ENCODE measurements at places on chromosomes 4 and X.

DNA sequence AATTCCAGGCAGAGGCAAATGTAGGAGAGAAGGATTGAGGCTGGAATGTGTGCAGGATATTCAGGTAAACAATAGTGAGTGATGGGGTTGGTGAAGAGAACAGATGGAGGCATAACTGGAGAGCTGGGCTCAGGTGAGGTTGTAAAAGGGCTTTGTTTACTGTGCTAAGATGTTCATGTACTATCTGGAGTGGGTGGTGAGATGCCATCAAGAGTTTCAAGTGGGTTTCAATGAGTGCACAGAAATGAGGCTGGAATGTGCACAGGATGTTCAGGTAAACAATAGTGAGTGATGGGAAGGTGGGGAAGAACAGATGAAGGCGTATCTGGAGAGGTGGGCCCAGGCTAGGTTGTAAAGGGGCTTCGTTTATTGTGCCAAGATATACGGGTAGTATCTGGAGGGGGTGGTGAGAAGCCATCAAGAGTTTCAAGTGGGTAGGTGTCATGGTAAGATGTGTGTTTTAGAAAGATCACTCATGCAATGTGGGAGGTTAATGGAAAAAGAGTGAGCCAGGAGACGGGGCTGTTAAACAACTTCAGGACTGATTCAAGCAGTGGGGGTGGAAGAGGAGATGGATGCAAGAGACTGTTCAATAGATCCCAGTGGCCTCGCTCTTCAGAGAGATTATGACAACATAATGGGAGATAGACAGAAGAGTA is 25.4 kb upstream of the NMU start:
- no peak for DNase-seq

- no peak for DNase-seq
Measured at GRCh38 chr4:157992948-157993839, 179.6 kb downstream of the GASK1B start.

- no peak for DNase-seq
Measured at GRCh38 chr4:47372561-47372960, 90.9 kb downstream of the COMMD8 start.

DNA sequence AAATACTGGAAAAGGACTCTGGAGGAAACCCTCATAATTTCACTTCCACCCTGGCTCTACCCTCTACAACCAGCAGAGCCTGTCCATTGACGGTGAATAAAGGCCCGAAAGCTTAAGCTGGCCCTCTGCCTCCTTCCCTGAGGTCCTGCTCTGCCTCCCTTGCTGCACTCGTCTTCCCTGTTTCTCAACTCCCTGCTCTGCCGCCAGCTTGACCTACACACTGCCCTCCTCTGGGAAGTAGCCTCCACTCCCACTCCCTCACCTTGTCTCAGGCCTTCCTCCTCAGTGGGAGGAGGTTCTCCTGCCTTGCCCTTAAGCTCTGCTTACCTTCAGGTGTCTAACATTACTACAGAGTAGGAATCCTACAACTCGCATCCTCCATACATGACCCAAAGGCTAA is 608.6 kb upstream of the NR3C2 start:
- DNase-seq, result no peak

- no peak for DNase-seq
Measured at GRCh38 chr4:183335369-183335940, 13.2 kb upstream of the CLDN24 start.

DNA sequence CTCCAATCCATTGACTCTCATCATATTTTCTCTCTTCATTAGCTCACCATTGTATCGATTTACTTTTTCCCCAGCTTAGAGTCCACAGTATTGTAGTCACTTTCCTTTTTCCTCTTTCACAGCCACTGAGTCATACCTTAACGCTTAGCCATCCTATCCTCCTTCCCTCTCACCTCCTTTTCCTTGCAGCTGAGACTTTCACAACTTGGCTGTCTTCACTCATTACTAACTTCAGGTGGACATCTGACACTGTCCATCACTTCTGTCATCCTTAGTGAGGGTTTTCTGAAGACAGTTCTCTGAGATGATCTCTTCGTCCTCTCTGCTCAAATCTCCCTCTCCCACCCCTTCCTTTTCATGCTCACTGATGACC is 70.5 kb upstream of the ESX1 start:
- DNase-seq, result no peak

GRCh38 chrX:103153661-103154060 is 60.7 kb upstream of the NXF3 start:
- no peak for DNase-seq

- no peak for DNase-seq
Measured at GRCh38 chrX:136731798-136732197, 48.9 kb downstream of the ARHGEF6 start.

- DNase-seq, result no peak
Measured at GRCh38 chr4:83025563-83025962, 9.4 kb upstream of the COPS4 start.

- no peak for DNase-seq
Measured at GRCh38 chr4:145823743-145824142, 114.9 kb downstream of the ZNF827 start.

- DNase-seq, result no peak
Measured at GRCh38 chr4:185956544-185956940, 112.4 kb upstream of the TLR3 start.

DNA sequence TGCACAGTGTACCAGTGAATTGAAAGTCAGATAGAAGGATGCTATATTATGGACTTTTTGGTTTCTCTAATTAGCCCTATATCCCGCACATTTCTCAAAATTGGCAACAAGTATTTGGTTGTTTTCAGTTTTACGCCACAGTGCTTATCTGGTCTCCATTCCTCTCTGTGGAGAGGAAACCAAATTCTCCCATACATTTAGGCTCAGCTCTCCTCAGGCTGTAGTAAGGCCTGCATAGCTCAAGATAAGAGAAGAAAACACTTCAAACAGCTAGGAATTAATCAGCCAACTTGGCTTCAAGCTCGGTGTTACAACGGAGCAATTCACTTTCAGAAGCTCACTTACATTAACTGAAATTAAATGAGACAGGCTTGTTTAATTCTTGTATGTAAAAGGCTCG is 263.2 kb downstream of the PDHA2 start:
- DNase-seq, result no peak

DNA sequence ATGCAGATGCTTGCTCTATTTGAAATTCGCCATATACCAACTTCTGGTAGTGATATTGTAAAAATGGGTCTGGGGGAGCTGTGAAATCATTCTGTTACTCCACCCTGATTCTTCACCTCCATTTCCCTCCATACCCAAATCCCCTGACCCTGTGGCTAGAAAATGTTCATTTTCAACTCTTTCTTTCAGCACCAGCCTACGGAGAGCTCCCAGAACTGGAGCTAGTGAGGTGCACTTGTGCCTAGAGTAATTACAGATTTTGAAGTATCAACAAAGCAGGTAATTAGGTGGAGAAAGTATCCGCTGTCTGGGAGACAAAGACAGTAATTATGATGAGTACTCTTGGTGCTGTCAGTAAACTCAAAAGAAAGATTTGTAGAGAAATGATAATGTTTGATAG is 8.1 kb downstream of the ARHGAP36 start:
- no peak for DNase-seq

DNA sequence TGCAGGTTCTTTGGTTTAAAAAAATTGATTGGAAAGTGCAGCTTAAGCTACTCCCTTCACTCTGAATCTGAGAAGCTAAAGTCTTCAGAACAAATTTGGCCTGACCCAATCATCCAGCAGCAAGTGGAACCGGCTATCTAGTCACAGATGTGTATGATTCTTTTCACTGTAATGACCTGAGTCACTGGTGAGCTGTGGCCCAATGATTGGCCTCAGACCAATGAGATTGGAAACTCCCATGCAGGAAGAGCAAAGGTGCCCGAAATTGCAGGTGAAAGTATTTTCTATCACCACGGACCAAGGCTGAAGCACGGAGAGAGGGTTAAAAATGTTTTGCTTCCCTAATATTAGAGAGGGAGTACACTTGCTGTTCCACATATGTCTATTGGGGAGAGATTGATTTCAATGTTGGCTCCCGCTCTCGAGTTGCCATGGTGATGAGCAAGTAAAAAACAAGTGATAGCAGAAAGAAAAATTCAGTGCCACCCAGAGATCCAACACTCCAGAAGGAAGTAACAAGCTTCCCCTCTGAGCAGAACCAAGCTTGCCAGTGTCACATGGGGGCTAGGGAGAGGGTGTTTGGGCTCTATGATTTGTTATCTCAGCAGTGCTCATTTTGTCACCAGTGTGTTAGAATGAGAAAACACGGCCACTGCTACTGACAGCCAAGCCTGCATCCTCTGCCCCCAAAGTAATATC is 11.2 kb downstream of the RIPPLY1 start:
- DNase-seq, result no peak

DNA sequence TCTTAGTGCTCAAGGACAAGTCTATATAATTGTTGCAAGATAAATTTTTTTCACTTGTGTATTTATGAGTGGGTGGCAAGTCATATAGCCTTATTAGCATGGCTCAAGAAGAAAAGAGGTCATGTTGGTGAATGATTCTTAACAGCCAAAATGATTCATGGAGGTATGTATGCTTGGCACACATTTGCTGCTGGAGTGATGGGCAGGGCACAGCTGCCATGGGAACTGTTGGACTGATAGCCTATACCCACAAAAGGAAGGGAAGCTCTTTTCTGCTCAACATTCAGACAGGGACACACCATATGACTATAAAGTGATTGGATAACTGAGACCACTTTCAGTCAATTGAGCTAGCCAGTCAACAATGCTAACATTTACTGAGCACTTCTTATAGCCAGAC is 46.8 kb upstream of the PITX2 start:
- no peak for DNase-seq

- DNase-seq, result no peak
Measured at GRCh38 chrX:130770615-130771014, 132.4 kb downstream of the ENOX2 start.

GRCh38 chrX:107272431-107272921 is 66.1 kb downstream of the DNAAF6 start:
- no peak for DNase-seq

- no peak for DNase-seq
Measured at GRCh38 chr4:1600211-1600780, 83.8 kb downstream of the FAM53A start.

- no peak for DNase-seq
Measured at GRCh38 chr4:89586318-89586717, 250.6 kb downstream of the SNCA start.

- DNase-seq, result no peak
Measured at GRCh38 chr4:84669201-84669600, 86.3 kb downstream of the CDS1 start.

GRCh38 chr4:148346657-148347056 is 95.6 kb downstream of the NR3C2 start:
- no peak for DNase-seq

GRCh38 chr4:180219080-180219479 is 2024.1 kb upstream of the TENM3 start:
- no peak for DNase-seq

GRCh38 chr4:80424225-80424581 is 88.7 kb downstream of the CFAP299 start:
- DNase-seq, result no peak

GRCh38 chr4:118775405-118775804 is 60.5 kb downstream of the SEC24D start:
- no peak for DNase-seq

GRCh38 chrX:54357414-54358377 is at the start of gene WNK3:
WNK3 (minus strand) TSS chrX:54358046.
- DNase-seq, result no peak

GRCh38 chrX:153406903-153407302 is 4.4 kb upstream of the ZFP92 start:
- no peak for DNase-seq

GRCh38 chrX:13000301-13000811 is 25.4 kb downstream of the TMSB4X start:
- peak; percentile 90 for DNase-seq

GRCh38 chr4:6926081-6926480 is 16.5 kb downstream of the TBC1D14 start:
- DNase-seq, result no peak

DNA sequence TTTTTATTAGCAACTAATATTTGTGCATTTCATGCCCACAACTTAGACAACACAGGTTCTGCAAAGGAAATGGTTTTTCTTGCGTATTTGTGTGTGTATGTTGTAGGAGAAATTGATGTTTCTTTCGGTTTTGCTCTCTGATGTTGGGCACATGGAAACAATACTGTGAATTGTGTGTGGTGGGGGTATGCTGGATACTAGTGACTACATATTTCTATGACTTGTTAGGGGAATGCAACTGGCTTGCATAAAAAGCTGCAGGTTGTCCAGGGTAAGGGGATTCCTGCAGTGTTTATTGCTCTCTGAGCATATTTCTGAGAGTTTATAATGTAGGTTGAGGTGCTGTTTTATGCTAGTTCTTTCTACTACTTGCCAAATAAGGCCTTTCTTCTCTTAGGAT is 11.6 kb downstream of the DLG3 start:
- DNase-seq, result no peak

DNA sequence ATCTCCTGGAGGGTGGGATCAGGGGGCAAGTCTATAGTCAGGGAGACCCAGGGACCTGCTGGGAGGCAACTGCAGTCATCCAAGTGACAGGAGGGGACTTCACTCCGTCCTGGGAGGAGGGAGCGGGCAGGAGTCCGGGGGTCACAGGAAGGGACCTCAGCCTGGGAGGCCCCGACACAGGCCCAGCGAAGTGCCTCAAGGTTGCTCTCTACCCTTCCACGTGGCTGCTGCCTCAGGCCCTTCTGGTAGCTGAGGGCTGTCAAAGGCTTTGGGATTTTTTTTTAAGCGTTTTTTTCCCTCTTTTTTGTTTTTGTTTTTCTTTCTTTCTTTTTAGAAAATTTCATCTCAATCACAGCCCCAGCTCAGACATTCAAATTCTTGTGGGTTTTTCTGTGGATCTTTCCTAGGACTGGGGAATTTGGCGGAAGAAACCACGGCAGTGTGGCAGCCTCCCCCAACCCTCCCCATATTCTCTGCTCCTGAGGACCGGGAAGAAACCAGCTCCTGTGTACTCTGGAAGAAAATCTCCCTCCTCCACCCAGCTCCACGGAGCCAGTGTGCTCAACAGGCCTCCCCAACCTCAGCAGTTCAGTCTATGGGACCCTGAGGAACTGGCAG is 1.4 kb upstream of the HAUS7 start:
- no peak for DNase-seq

DNA sequence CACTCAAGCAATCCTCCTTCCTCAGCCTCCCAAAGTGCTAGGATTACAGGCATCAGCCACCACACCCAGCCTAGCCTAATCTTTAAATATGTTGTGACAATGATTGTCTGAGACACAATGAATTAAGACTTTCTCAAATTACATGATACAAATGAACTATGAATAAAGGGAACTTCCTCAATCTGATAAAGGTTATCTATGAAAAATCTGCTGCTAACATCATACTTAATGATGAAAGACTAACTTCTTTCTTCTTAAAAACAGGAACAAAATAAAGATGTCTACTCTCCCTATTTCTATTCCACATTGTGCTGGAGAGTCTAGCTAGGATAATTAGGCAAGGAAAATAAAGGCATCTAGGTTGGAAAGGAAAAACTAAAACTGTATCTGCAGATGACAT is 60.0 kb downstream of the PDHA1 start:
- DNase-seq, result no peak

DNA sequence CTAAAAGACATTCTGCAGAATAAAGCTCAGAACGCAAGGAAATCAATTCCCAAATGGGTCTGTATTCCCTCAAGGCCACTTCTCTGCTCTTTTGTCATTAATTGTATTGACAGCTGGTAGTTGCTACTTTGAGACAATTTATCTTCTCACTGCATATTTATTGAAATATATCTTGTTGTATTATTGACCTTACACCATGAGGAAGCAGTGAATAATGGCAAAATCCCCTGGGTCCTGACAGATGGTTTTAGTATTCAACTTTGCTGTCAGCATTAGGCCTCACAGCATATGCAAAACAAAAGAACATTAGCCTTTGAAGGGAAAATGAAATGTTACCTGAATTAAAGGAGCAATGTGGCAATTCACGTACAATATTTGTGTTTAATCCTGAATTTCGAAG is 406.1 kb upstream of the TRAM1L1 start:
- no peak for DNase-seq

- DNase-seq, result no peak
Measured at GRCh38 chr4:173367946-173368345, 2.8 kb upstream of the SAP30 start.
